ENCODE measurements at places on chromosomes 7 and 10. TPM values are rescaled to one million over a fixed set of nuclear protein-coding genes. Genes with fewer than 3 reads are reported as not detected.

The DIP2C gene
- total RNA-seq, result 11.3 TPM

The SLC26A3 gene
- not detected for total RNA-seq

The GSTO2 gene
- total RNA-seq, result 0.25 TPM

The LDB1 gene
- 23.3 TPM for total RNA-seq

The MEOX2 gene
- 2.9 TPM for total RNA-seq

The PTEN gene
- 147 TPM for total RNA-seq

The HPSE2 gene
- total RNA-seq, result not detected

The ZWINT gene
- total RNA-seq, result 2.1 TPM

The HOXA2 gene
- total RNA-seq, result not detected

The THNSL1 gene
- 4.1 TPM for total RNA-seq

The EBF3 gene
- total RNA-seq, result 22.8 TPM

The MTURN gene
- 24.4 TPM for total RNA-seq

The INMT gene
- 220 TPM for total RNA-seq

The NAT16 gene
- total RNA-seq, result not detected

The NKX1-2 gene
- not detected for total RNA-seq

The PRKCQ gene
- total RNA-seq, result not detected

The COBL gene
- 0.06 TPM for total RNA-seq

The CUX1 gene
- total RNA-seq, result 71.4 TPM

The ACSM6 gene
- total RNA-seq, result not detected

The OPN4 gene
- not detected for total RNA-seq

The MYL10 gene
- not detected for total RNA-seq

The SPDYE2 gene
- not detected for total RNA-seq

The SLC26A5 gene
- not detected for total RNA-seq
